Kasumi-1 (cell line): ENCODE measurements at places on chromosomes 2 and 18.

DNA sequence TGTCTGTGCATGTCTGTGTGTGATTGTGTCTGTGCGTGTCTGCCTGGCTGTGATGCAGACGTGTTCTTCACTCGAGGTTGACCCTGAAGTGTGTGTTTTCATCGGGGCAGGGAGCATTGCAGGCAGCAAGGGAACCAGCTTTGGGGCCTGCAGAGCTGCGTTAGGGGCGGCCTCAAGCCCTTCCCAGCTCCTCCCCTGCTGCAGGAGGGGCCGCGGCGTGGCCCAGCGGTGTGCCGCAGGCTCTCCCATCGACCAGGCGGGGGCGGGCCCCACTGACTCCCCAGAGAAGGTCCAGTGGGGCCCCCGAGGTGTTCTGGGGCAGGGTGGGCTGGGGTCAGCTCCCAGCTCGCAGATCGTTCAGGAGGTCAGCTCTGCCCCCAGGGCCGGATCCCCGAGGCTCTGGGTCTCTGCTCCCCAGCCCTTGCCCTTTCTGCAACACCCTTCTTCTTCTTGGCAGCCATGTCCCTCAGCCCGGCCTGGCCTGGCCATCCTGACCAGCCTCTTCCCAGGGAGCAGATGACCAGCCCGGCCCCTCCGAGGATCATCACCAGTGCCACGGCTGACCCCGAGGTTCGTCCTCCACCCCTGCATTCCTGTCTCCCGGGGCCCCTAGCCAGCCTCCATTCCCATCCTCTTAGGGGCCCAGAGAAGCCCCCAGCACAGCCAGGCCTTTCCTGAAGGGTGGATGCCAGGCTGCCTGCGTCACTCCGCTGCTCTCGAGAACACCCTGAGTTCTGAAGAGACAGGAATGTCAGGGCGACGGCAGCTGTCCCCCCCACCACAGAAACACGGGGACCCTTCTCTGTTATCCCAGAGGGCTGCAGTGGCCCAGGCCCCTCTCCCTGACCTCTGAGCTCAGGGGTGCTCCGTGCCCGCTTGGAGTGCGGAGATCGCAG, 11.1 kb upstream of the KLHL30 start:
- no peak for DNase-seq

DNA sequence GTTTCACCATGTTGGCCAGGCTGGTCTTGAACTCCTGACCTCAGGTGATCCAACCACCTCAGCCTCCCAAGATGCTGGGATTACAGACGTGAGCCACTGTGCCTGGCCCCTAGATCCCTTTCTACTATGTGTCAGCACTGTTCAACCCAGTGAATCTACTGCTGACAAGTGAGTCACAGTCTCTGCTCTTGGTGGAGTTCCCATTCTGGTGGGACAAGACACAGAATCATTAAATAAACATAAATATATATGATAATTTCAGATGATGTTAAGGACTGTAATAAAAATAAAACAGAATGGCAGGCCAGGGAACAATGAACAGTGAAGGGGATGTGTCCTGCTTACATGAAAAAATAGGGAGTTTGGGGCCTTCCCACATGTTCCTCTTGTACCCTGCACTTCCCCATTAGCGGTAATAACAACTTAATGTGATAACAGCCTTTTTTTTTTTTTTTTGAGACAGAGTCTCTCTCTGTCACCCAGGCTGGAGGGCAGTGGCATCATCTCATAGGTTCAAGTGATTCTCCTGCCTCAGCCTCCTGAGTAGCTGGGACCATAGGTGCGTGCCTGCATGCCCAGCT, 112.2 kb downstream of the CPO start:
- DNase-seq: no peak

DNA sequence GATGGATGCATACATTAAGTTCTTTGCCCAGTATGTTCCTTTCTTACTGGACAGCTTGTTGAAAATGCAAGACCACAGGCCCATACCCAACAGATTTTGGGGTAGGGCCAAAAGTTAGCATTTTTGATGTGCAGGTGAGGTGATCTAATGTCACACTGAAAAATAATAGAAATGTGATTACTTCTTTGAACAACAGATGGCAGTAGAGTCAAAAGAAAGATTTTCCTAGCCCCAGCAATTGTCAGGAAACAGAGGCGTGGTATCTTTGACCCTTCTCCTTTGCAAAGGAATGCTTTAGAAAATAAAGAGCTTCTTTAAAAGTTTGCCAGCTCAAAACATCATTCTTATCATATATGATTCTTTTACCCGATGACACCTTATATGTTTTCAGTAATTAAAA, 343.6 kb upstream of the SYT4 start:
- peak; percentile 64 for DNase-seq

- no peak for DNase-seq
Measured at GRCh38 chr2:42886921-42887320, 94.5 kb upstream of the HAAO start.

DNA sequence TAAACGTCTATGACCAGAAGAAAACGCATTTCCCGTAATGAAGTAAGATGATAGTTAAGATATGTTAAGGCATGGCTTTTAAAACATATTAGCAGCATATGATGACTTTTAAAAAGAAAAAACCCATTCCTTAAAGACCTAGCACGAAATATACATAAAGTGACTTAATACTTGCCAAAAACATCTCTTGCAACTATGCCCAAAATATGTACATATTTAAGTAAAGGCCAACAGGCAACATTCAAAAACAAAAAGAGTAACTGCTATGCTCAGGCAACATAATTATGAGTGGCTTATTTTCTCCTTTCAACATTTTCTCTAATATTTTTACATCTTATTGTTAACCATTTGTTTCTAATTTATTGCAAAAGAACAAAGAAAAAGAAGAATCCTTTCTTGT, 60.3 kb upstream of the PAPOLG start:
- no peak for DNase-seq
